ENCODE measurements at places on chromosomes 6 and 20.

- DNase-seq: no peak
These were observed 22.1 kb downstream of the DEK start for GRCh38 chr6:18242062-18242851.

- DNase-seq: no peak
These were observed 522.5 kb downstream of the EPM2A start for GRCh38 chr6:145212813-145213212.

GRCh38 chr6:159169193-159169555, at the start of gene FNDC1:
Gene FNDC1, plus strand, starts transcription at chr6:159169400. Its CDS starts 197 bp downstream, at chr6:159169597.
- DNase-seq: peak; percentile 78

GRCh38 chr6:152329638-152330448, 307.3 kb downstream of the SYNE1 start:
- no peak for DNase-seq

DNA sequence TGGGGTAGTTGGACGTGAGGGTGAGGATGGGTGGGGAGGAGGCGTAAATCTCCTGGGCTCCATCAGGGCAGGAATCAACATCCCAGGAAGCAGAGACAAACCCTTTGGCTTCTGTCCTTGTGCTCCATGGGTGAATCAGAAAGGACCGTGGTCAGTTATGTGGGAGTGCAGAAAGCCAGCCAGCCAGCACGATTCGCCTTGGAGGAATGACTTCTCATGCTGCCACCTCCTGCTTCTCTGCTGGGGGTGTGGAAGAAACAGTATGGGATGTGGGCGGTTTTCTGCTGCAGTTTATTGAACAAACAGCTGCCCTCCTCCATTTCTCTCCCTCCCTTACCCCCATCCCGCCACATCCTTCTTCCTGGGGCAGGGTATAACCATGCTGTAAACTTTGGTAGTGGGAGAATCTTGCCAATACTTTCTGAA, 214.5 kb downstream of the SOX4 start:
- DNase-seq: no peak

GRCh38 chr20:34663213-34663943, 13.5 kb downstream of the PIGU start:
- no peak for DNase-seq

- DNase-seq: no peak
These were observed 12.9 kb upstream of the HIVEP1 start for GRCh38 chr6:11999246-11999645.

DNA sequence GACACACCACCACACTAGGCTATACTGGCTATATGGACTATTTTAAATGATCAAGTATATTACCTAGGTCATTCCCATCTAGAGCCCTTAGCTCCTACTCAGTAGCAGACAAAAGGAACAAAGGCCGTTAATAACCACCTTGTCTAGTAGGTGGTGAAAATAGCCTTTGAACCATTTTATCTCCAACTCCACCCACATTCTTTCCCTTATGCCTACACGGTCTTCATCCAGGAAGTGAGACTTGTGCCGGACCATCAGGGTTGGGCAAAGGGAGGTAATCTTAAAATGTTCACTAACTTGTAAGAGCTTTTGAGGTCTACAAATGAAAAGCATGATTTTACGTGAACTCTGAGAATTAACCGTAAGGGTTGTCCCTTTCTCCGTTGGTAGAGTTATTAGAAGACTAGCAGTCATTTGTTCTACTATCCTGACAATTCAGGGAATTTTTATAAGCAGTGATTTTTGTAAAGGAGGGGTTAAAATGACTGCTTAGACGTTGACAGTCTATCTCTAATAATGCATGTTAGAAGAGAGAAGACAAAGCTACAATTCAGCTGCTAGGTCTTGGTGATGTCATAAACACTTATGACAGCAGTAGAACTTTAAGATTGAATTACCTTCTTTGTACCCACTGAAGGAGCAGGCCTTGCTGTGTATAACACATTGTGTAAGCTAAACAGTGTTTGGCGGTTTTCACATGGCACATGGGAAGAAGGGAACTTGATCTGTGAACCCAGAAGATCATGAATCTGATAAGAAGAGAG, 371.8 kb upstream of the JAG1 start:
- DNase-seq: no peak

DNA sequence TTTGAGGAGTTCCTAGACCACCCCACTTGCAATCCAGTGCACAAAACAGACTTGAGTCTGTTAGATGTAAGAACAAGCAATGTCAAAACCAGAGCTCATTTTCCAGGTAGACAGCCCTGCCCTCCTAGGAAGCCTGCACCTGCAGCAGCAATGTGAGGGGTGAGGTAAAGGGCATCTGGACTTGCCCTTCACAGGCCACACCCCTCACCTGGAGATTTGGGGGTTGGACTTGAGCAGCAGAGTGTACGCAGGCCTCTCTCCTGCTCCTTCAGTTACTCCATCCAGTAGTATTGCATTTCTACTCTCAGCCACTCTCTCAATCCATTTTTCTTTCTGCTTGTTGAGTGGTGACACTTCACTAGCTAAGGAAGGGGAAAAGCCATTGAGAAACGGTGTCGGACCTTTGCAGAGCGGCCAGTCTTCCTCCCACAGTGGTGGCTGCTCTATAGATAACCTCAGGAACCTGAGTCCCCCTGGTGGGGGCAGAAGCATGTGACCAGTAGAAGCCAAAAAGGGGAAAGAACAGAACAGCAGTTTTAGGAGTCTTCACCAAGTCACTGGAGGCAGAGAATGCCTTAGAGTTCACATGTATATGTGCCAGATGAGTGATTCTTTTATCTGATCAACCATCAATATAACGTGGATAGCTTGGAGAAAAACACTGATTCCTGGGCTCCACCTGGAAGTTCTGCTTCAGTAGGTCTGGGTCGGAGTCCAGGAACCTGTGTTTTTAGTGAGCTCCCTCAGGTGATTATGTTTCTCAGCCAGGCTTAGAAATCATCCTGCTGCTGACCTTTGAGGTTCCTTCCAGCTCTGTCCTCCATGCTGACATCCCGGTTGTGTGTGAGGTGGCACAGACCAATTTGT, 28.0 kb downstream of the ARFGEF2 start:
- no peak for DNase-seq

DNA sequence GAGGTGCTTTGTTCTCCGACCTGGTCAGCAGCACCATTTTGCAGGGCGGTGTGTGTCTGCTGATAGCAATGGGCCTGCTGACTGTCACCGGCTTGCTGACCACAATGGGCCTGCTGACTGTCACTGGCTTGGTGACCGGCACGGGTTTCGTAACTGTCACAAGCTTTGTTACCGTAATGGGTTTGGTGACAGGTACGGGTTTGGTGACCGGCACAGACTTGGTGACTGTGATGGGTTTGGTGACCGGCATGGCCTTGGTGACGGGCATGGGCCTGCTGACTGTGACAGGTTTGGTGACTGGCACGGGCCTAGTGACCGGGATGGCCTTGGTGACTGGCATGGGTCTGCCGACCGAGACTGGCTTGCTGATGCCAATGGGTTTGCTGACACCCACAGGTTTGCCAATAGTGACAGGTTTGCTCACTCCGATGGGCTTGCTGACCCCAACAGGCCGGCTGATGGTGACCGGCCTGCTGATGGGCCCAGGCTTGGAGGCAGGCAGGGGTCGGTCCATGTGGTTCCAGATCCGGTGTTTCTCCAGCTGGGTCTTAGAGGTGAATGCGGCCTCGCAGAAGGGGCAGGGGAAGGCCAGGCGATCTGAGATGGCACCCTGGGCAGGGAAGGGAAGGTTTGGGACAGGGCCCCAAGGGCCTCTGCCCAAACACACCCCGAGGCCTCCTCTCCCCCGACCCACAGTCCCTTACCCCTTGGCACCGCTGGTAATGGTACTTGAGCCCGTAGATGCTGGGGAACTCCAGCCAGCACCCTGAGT, 3.4 kb downstream of the ZNF512B start:
- DNase-seq: no peak

- DNase-seq: no peak
These were observed 178.2 kb upstream of the THEMIS start for GRCh38 chr6:128079021-128079420.

DNA sequence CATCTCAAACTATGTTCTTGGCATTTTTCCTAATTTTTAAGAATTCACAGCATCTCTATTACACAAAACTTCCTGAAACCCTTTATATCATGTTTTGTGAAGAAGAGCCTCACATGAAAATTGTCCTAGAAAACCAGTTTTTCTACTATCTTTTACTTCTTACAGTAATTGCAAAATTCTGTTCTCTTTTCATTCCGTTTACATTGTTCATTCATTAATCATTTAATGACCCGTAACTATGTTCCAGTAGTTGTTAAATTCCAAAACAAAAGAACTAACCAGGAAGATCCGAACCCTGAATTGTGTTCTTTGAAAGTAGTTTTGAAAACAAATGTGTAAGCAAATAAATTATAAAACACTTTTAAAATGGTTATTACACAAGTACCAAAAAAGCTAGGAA, 597.0 kb downstream of the EYS start:
- DNase-seq: no peak

DNA sequence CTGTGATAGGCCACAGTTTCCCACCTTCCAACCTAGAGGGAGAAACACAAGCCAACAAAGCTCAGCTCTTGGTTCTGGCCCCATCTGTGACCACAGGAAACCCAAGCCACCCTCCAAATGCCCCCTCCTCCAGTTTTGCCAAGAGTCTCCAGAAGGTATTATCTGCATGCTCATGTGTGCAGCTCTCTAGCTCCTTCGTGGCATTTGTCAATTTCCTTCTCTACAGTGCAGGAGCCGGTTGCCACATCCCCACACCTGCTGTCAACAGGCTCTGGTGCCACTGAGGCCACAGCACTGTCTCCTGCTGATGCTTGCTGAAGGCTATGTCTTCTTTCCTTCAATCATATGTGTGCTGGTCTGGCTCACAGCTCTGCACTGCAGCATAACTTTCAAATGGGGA, 177.2 kb downstream of the CLIC5 start:
- DNase-seq: no peak

DNA sequence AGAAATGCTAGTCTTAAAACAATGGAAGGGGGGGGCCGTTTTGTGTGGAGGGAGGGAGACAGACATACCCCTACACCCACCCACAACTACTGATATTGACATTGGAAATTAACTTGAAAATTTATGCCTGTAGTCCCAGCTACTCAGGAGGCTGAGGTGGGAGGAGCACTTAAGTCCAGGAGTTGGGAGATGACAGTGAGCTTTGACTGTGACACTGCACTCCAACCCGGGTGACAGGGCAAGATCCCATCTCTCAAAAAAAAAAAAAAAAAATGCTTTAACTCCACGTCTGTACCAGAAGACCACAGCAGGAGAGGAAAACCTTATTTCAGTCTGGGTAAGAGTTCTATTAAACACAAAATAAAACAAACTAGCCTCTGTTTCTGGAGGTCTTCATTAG, 2.2 kb downstream of the TBC1D20 start:
- no peak for DNase-seq

DNA sequence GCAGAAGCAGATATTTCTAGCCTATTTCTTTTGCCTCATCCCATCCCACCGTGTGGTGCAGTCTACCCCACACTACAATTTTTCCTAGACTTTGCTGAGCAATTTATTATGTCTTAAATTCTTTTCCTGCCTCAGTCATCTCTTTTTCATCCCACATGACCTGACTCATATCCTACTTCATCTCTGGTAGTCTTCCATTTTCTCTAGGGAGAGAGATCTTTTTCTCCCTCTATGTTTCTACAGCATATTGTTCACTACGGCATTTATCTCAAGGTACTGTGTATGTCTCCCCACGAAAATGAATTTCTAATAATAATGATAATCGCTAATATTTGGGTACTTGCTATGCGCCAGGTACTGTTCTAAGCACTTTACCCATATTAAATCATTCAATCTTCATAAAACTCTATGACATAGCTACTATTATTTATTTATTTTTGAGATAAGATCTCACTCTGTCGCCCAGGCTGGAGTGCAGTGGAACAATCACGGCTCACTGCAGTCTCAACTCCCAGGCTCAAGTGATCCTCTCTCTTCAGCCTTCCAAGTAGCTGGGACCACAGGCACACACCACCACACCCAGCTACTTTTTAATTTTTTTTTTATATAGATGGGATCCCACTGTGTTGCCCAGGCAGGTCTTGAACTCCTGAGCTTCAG, 15.6 kb downstream of the PDSS2 start:
- no peak for DNase-seq

DNA sequence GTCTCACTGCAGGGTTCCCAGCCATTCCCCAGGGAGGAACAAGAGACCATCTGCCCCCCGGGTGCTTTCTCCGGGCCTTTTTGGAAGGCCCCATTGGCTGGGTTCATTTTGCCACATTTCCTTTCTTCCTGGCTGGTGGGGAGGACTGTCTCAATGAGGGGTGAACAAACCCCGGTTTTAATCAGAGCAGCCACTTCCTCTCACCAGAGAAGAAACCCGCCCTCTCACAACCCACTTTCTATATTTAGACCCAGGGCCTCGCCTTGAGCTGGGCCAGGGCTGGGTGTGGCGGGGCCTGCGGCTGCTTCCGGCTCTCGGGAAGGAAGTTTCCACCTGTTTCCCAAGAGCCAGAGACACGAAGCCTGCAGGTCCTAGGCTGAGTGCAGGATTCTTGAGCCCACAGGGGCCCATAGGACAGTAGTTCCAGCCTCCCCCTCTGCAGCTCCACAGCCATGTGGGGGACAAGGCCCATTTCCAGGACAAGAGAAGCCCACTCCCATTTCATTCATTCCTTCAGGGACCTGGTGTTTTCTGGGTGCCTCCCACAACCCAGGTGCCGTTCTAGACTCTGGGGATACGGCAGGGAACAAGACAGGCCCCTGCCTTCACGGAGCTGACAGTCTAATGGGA, 41.8 kb downstream of the RBM38 start:
- DNase-seq: peak; percentile 69

DNA sequence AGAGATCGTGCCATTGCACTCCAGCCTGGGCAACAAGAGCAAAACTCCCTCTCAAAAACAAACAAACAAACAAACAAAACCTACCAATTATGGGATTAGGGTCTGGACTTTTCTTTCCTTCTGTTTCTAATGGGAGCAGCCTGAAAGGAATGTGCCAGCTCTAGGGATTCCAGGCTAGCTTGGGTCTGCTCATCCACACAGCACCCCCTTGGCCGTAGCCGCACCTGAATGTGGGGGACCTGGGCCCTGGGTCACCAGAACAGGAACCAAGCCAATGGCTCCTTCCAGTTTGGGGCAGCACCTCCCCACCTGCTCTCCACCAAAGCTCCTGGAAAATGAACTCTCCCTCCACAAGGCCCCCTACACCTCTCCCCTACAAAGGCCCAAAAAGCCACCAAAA, 6.7 kb downstream of the CTSZ start:
- DNase-seq: no peak

GRCh38 chr6:136404627-136405419, 115.2 kb upstream of the BCLAF1 start:
- no peak for DNase-seq

DNA sequence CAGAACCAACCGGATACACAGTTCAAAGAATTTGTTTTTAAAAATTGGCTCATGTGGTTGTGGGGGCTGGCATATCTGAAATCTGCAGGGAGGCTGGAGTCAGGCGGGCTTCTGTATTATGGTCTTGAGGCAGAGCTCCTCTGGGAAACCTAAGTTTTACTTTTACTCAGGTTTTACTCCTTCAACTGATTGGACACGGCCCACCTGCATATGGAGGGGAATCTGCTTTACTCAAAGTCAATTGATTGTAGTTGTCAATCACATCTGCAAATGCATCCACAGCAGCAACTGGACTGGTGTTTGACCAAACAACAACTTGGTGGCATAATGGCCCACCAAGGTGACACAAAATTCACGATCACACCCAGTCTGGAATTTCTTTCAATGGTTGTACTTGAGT, 103.4 kb downstream of the ERMARD start:
- DNase-seq: no peak

Measured in activated naive CD8-positive, alpha-beta T cell treated with anti-CD3 and anti-CD28 coated beads, Interleukin-2, amount 50 U/mL, for 24 hours (primary cell).